ENCODE measurements at places on chromosomes 5 and 9.

DNA sequence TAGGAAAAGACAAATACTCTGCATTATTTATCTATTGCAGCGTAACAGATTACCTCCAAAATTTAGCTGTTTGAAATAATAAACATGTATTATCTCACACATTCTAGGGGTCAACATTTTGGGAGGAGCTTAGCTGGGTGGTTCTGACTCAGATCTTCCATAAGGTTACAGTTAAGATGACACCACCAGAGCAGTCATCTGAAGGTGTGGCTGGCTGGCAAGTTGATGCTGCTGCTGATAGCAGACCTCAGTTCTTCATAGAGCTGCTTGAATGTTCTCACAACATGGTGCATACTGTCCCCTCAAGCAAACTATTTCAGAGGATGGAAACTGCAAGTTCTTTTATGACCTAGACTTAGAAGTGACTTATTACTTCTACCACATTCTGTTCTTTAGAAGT, 146.3 kb upstream of the FSTL4 start:
- DNase-seq, result no peak

DNA sequence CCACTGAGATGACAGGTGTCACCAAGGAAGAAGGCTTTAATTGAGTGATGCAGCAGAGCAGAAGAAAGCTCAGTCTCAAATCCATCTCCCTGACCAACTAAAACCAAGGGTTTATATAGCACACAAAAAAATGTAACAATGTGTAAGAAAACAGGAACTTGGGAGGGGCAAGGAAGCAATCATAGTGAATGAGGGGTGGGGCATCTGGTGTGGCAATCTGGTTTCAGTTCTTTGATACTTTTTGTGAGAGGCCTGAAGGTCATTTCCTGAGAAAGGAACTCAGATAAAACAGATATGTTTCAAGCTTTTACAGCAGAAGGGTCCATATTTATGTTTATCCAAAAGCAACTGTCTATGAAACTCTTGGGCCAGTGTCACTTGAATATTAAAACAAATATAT, 19.7 kb downstream of the CD180 start:
- DNase-seq, result no peak

DNA sequence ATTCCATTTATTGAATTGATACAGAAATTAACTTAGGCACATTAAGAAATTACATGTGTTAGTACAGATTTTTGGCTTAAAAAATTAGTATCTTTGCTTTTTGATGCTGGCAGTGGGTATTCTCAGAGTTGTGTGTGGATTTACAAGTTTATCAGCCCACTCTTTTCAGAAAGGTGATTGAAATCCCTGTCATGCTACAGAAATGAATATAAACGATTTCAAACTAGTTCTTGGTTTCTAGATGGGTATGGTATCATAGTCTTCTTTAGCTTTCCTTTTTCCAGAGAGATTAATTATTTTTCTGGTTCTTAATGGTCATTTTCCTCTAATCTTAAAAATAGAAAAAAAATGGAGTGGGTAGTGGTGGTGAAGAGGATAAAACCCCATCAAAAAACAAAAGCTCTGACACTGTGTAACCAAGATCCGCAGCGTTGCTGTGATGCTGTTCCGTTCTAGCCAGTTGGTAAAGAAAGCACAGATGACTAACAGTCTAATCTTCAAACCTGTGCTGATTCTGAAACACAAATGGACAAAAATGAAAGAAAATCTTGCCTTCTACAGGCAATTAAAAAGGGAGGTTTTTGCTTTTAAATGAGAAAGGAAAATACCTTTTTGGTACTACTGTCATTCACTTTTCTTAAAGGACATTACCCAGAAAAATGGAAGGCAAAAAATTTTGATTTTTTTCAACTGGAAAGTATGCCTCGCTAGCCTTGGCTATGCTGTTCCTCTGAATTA, 5.2 kb downstream of the LRRTM2 start:
- DNase-seq, result no peak

DNA sequence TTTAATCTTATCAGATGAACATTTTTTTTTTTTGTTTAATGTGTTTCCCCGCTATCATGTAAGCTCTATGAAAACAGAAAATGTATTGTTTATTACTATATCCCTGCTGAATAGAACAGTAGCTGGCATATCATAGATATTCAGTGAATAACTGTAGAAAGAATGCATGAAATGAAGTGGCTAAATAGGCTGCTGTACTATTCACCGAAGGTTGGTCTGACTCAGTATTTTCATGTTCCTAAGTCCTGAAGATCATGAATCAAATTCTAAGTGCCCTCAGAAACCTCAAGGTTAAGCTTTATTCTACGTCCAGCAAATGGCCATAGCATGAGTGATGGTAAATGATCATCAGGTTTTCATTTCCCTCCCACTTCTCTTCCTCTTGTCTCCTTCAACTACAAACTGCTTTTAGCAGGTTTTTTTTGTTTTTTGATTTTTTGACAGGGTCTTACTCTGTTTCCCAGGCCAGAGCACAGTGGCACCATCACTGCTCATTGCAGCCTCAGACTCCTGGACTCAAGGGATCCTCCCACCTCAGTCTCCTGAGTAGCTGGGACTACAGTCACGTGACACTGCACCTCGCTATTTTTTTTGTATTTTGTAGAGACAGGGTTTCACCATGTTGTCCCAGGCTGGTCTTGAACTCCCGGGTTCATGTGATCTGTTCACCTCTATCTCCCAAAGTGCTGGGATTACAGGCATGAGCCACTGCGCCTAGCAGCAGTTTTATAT, 19.1 kb upstream of the ZFAND5 start:
- no peak for DNase-seq

- no peak for DNase-seq
Observed at GRCh38 chr5:43227655-43228054, 35.6 kb downstream of the NIM1K start.

DNA sequence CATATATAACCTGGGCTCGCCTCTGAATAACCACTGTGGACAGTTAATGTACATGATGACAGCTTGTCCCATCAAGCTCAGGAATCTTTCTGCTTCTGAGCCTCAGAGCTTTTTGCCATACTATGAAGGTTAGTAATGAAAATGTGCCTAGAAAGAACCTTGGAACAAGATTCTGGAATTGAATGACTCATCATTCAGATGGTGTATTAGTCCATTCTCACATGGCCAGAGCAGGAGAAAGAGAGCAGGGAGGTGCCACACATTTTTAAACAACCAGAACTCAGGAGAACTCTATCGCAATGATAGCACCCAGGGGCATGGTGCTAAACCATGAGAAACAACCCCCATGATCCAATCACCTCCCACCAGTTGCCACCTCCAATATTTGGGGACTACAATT, 542.1 kb downstream of the PRR16 start:
- no peak for DNase-seq

DNA sequence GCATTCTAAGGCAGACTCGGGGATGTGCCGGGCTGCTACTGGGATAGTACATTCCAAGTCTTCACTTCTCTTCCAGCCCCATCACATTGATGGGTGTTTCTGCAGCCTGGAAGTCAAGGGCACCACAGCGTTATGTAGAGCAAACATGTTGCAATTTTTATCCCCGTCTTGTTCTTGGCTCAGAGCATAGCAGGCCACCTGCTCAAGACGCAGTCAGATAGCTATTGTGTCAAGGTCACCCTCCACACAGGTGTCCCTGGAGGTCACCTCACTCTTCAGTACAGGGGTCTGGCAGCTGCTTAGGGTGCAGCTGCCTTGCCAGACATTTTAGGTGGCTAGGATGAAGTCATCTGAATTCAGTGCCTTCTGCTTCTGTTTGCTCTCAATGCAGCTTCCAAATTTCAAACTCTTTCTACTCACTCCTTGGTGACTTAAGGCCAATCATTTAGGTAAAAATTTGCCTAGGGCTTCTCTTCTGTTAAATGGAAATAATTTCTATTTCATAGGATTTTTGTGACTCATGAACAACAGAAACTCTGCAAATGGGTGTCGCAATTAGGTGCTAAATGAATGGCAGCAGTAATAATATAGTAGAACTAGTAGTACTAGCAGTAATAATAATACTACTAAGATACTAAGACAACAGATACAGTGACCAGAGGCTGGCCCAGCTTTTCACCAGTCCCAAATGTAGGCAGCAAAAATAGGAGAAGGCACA, 24.3 kb downstream of the KCNV2 start:
- DNase-seq, result no peak

DNA sequence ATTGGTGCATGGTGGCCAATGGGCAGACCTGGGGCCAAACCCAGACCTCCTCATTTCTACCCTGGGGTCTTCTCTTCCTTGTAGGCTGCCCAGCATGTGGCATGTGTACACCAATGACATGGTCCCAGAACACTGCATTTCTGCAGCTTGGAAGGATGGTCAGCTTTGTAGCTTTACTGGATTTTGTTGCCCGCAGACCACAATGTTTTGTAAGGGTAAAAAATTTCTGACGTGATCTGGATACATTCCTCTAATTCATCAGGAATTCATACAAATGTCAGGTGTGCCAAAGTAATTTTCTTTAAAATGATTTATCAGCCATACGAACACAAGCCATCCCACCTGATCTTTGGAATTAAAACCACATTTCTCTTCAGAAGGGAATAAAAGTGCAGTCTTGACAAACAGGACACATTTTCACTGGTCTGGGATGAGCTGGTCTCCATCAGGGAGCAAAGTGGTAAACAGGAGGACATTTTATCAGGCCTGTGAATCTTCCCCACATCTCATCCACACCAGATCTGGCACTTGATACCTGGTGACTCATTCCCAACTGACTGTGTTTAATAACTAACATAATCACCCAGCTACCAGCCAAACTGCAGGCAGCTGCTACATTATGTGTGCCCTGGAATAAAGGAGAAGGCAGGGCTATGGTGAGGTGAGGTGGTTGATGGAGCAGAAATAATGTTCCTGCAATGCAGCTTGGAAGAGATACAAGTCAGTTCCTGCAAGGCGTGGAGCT, 103.9 kb downstream of the SPOCK1 start:
- DNase-seq, result no peak

DNA sequence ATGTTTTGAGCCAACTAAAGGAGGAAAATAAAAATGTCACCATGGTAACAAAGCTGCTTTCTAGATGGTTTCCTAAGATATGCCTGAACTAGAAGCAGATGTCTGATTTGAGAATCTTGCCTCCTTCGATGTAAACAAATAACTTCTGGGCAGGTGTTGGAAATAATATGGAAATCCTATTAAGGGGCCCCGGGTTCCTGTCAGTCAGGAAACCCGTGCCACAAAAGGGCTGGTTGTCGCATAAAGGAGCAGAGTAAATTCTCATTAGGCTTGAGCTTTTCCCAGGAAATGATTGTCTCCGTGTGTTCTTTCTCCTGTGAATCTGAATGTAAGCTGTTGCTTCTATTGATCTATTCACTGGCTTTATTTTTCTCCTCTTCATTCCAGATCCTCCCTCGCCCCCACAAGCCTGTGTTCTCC, 90.8 kb downstream of the TLE4 start:
- DNase-seq, result no peak

- no peak for DNase-seq
Observed at GRCh38 chr5:38806775-38807258, 39.0 kb upstream of the OSMR start.

GRCh38 chr5:86974955-86975354, 292.7 kb upstream of the RASA1 start:
- DNase-seq, result no peak

DNA sequence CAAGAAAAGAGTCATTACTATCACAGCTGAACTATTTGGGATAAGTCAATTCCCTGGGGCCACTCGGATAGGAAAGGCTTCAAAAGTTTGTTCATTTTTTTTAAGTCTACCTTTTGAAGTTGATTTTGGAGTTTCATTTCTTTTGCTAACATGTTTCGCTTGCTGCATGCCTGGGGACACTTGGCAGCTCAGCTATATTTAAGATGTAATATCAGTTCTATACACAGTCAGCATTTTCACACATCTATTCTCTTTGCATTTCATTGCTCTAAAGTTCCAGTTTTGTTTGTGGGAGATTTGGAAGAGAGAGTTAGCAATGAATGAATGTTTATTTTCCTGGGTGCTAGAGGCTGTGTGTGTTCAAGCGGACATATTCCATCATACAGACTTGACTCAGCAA, 445.2 kb upstream of the GRAMD2B start:
- no peak for DNase-seq

DNA sequence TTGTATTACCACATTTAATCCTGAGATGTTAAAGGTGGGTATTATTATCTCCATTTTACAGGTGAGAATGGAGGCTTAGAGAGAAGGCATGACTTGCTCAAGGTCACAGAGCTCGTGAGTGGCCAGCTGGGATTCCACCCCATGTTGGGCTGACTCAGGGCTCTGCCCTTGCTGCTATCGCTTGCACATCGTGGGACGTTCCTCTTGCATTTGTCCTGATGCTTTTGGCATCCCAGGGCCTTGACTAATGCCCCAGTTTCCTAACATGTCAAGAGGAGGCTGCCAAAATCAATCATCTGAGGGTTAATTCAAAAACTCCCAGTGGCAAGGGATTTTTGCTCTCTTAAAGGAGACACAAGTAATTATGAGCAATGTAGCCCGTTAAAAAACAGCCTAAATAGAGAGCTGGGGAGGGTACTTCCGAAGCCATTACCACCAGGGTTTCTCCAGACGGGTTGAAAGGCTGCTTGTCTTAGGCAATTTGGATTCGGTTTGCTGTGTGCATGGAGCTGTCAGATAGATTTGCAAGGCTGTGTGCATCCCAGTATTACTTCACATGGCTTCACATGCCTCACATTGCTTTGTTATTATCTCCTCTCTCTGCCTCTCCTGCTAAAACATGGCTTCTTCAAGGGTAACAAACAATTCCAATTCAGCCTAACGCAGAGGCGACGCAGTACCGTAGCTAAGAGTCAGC, 347.4 kb downstream of the DRD1 start:
- no peak for DNase-seq

DNA sequence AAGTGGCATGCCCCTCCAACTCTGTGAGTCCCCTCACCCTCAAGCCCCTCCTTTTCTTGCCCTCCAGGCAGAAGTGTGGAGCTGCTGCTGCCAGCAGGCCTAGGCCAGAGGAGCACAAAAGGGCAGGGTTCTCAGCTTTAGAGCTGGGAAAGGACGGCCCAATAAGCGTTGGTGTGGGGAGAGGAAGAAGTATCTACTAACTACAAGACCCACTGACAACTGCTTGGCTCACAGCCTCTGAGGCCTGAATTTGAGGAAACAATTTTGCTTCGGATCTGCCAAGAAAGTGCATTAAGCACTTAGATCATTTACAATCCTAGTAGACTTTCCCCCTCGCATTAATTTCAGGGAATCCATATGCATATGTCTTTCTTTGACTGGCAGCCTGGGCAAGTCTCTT, 179.4 kb downstream of the SNX18 start:
- no peak for DNase-seq

GRCh38 chr9:101738566-101739183, at the start of gene GRIN3A:
TSS of gene GRIN3A (minus strand) at chr9:101738647. CDS start at chr9:101737979, 668 bp downstream.
- no peak for DNase-seq

- no peak for DNase-seq
Observed at GRCh38 chr9:6938873-6939272, 181.1 kb downstream of the KDM4C start.

GRCh38 chr9:109889456-109889855, 109.5 kb downstream of the PALM2AKAP2 start:
- no peak for DNase-seq

DNA sequence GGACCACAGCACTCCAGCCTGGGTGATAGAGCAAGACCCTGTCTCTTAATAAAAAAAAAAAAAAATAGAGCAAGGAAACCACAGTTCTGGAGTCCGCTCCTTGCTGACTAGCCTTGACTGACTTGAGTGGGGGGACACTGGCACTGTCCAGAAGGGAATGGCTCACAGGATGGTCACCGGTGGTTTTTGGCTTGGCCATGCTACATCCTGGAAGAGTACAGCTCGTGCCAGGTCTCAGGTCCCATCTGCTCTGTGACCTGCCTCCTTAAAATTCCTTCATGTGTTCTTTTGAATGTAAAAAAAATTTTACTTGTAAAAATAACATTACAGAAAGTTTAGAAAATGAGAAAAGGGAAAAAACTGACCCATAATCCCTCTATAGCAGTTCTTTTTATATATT, 5.6 kb downstream of the NANS start:
- DNase-seq, result no peak

Measured in activated gamma-delta T cell (primary cell).